Lower lobe of right lung (tissue), 2 donors: ENCODE measurements at places on chromosomes 6 and 20. TPM values are rescaled to one million over a fixed set of nuclear protein-coding genes. Genes with fewer than 3 reads are reported as not detected.

GRCh38 chr20:44684047-44684967 is 30.9 kb upstream of the CCN5 start:
- no peak for DNase-seq

The TRERF1 gene
- 5.6 TPM for total RNA-seq

- DNase-seq, result no peak
These were observed 34.4 kb downstream of the EFHC1 start for GRCh38 chr6:52454556-52454955.

The RIPOR3 gene
- total RNA-seq, result 11.0 TPM

GRCh38 chr6:99241905-99242534 is 107.5 kb downstream of the FAXC start:
- no peak for DNase-seq

- DNase-seq, result no peak
These were observed 4.9 kb upstream of the AAR2 start for GRCh38 chr20:36231331-36231730.

GRCh38 chr20:18005170-18005989 is 36.6 kb downstream of the MGME1 start:
- no peak for DNase-seq

DNA sequence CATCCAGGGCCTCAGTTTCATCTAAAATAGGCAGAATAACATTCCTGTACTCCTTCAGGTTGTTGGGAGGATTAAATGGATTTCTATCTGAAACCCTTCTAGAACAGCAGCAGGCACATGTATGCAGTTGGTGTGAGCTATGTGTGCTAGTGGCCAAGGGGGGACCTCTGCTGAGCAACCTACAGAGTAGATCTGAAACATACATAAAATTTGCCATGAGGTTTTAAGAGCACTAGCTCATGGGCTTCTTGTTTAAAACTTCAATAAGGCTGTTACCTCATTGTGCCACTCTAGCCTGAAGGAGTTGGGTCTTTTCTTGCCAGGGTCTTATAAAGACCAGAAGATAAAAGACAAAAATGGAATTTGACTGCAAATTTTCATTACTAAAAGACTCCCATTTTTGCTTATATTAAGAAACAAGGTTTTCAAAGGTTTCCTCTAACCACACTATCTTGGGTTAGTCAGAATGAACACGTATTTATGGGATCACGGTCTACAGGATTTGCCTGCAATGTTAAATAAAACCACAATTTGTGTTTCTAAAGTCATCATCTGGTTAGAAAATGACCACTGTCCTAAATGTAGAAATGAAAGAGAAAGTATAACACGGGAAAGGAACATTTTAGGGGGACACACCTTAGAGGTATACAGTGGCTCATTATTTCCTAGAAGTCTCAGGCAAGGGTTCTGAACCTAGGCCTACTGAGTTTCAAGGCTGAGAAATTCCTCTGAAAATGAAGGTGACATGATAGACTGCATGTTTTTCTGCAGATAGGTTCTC is 144.9 kb upstream of the OLIG3 start:
- DNase-seq, result no peak

DNA sequence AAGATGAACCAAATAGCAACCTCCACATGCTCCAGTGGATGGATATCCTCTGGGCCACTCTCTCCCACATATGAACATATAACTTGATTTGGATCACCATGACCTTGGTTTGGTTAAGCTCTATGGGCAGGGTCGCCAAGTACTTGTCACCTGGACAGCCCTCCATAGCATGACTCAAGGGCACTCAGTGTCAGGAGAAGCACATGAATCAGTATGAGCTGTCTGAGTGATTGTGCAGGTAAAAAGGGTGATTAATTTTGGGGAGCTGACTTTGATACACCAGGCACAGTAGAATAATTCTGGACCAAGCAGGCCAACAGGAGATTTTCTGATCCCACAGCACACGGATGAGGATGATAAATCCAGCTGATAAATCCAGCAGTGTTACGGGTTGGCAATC is 74.4 kb downstream of the OPRM1 start:
- no peak for DNase-seq

GRCh38 chr6:139625081-139625939 is 250.9 kb upstream of the CITED2 start:
- DNase-seq, result no peak

The ZNF831 gene
- 1.0 TPM for total RNA-seq

GRCh38 chr20:22060610-22061009 is 355.1 kb downstream of the PAX1 start:
- DNase-seq, result no peak
